ENCODE measurements at places on chromosomes 11 and 22. TPM values are rescaled to one million over a fixed set of nuclear protein-coding genes. Genes with fewer than 3 reads are reported as not detected.

INSC gene
- under 0.01 TPM for total RNA-seq

PIH1D2 gene
- 1.9 TPM for total RNA-seq

MPZL2 gene
- total RNA-seq, result 1.1 TPM

FJX1 gene
- total RNA-seq, result 156 TPM

MMP8 gene
- total RNA-seq, result not detected

MYOD1 gene
- not detected for total RNA-seq

PAMR1 gene
- 185 TPM for total RNA-seq
